ENCODE measurements at places on chromosomes 3 and 15.

DNA sequence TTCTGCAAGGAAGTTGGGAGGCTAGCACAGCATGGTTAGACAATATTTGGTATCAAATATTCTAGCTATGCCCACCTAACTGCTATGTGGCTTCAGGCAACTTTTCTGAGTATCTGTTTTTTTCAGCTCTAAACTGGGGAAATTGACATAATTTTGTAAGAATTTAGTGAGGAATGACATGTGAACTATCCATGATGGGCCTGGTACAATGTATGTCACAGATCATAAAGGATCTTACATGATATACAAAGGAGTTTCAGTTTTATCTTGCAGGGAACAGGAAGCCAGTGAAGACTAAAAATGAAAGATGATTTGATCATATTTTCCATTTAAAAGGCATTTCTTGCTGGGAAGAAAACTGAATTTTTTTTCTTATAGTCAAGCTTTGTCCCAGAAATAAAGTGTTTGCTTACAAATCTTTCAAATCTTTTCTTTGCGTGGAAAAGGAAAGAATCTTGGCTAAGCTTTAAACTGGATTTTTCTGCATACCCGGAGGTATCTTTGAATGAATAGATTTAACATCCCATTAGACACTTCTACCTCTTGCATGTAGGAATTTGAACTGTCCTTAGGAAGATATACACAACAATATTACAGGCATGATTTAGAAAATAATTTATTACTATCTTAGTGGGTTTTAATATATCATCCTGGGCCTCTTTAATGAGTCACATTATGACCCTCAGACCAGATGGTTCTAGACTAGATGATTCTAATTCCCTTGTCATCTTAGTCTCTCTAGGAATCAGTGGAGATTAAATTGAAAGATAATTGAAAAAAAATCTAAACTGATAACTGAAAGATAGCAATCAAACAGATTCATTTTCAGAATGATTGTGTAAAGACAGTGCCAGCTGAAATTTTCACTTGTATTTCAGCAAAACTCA lies 436.0 kb upstream of the THBS1 start:
- H3K4me1 ChIP-seq, result peaks cover 8% of the 10 kb centered on the region
- H3K27ac ChIP-seq, result no peak overlapping the region
- H3K36me3 ChIP-seq, result no peaks in the 10 kb centered on the region
- no peak overlapping the region for H3K4me3 ChIP-seq

GRCh38 chr15:100033140-100033857 lies 300.1 kb upstream of the LYSMD4 start:
- H3K27me3 ChIP-seq, result no peaks in the 10 kb centered on the region
- no peak overlapping the region for H3K27ac ChIP-seq
- no peaks in the 10 kb centered on the region for H3K4me1 ChIP-seq
- no peak overlapping the region for H3K4me3 ChIP-seq
- H3K36me3 ChIP-seq, result no peaks in the 10 kb centered on the region
- DNase-seq, result no peak

GRCh38 chr3:188278717-188279324 lies 124.9 kb downstream of the LPP start:
- no peaks in the 10 kb centered on the region for H3K27me3 ChIP-seq
- H3K27ac ChIP-seq, result no peak overlapping the region
- no peak for DNase-seq
- H3K4me3 ChIP-seq, result no peak overlapping the region
- peaks cover 2% of the 10 kb centered on the region for H3K36me3 ChIP-seq
- H3K4me1 ChIP-seq, result peaks cover 34% of the 10 kb centered on the region

- no peak overlapping the region for H3K27ac ChIP-seq
- H3K4me3 ChIP-seq, result no peak overlapping the region
- peaks cover 5% of the 10 kb centered on the region for H3K4me1 ChIP-seq
- no peaks in the 10 kb centered on the region for H3K36me3 ChIP-seq
Observed at GRCh38 chr3:62955126-62955525, 79.9 kb upstream of the CADPS start.

Data from neural crest cell (in vitro differentiated cells).